Breast epithelium (tissue), 4 donors: ENCODE measurements at places on chromosomes 16 and 17.

DNA sequence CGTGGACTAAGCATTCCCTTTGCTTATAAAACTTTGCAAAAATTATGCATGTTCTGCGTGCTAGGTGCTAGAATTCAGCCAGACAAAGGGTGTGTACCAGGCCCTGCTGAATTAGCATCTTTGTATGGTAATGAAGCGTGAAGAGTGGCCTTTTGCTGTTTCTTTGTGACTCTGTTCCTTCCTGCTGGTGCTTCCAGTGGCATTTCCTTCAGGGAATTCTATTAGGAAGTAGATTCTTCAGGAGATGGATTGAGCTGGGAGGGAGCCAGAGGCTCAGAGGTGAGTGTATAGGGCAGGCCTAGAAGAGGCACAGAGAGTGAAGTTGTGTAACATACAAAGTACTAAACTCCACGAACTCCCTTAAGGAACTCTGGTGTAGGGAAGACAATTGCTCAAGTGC lies 73.9 kb upstream of the ASIC2 start:
- H3K27ac ChIP-seq: no peak overlapping the region
- H3K36me3 ChIP-seq: no peaks in the 10 kb centered on the region
- DNase-seq: no peak
- H3K27me3 ChIP-seq: peaks cover 5% of the 10 kb centered on the region
- H3K4me3 ChIP-seq: no peak overlapping the region
- no peaks in the 10 kb centered on the region for H3K4me1 ChIP-seq

GRCh38 chr16:11016993-11017392 lies 72.6 kb downstream of the CLEC16A start:
- H3K27me3 ChIP-seq: no peaks in the 10 kb centered on the region
- no peaks in the 10 kb centered on the region for H3K36me3 ChIP-seq
- no peak overlapping the region for H3K27ac ChIP-seq
- H3K4me3 ChIP-seq: no peak overlapping the region

DNA sequence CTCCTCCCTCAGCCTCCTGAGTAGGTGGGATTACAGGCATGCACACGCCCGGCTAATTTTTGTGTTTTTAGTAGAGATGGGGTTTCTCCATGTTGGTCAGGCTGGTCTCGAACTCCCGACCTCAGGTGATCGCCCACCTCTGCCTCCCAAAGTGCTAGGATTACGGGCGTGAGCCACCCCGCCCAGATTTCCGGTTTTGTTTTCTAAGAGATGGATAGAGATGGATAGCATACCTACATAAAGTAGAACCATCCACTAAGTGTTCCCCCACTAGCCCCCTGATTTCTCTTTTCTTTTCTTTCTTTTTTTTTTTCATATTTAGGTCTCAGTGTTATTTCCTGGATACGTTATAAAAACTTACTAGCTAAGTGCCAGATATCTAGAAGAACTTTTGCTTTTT lies 2.0 kb downstream of the WSB1 start:
- no peaks in the 10 kb centered on the region for H3K36me3 ChIP-seq
- peak overlapping the region; percentile 96 for H3K4me3 ChIP-seq
- peak overlapping the region; percentile 48 for H3K27ac ChIP-seq
- no peak for DNase-seq

- DNase-seq: no peak
- H3K4me1 ChIP-seq: no peaks in the 10 kb centered on the region
- no peak overlapping the region for H3K4me3 ChIP-seq
- no peaks in the 10 kb centered on the region for H3K27me3 ChIP-seq
- no peaks in the 10 kb centered on the region for H3K36me3 ChIP-seq
These were observed 59.8 kb downstream of the BMERB1 start for GRCh38 chr16:15494236-15494635.
